Fibroblast of gingiva (primary cell): ENCODE measurements at places on chromosomes 3 and 15.
A peak's percentile ranks its signal among the peaks of the same experiment; 100 is the strongest.

- peak; percentile 50 for DNase-seq
These were observed 21.2 kb upstream of the SHC4 start for GRCh38 chr15:48984811-48985352.

- no peak for DNase-seq
These were observed 51.6 kb downstream of the RAB11A start for GRCh38 chr15:65920825-65921309.

GRCh38 chr15:57387564-57388076, 11.3 kb downstream of the CGNL1 start:
- no peak for DNase-seq

GRCh38 chr15:36831125-36831903, 251.9 kb downstream of the CDIN1 start:
- no peak for DNase-seq

- peak; percentile 77 for DNase-seq
These were observed 225.8 kb upstream of the ALCAM start for GRCh38 chr3:105140899-105141367.

DNA sequence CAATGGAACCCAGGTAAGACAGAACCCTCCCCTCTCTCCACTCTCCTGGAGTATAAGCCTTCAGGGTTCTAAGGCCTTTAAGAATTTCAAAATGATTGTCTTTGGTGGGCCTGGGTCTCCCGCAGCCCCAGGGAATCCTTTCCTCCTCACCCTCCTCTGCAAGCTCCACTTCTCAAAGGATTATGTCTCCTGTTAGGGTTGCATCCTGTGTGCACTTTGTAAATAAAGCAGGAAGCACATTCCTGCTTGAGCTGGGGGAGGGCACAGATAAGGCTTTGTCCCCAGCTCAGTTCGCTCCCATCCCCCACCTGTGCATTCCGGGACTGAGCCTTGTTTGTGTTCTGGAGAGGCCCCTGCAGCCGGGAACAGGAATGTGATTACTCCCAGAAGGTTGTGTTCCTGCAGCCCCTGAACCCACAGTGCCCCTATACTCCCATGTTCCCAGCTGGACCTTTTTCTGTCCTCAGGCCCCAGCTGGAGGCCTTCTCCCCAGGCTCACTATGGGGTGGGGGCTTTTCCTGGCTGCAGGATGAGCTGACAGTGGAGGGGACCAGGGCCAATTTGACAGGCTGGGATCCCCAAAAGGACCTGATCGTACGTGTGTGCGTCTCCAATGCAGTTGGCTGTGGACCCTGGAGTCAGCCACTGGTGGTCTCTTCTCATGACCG, 9.5 kb downstream of the TYRO3 start:
- DNase-seq = no peak

DNA sequence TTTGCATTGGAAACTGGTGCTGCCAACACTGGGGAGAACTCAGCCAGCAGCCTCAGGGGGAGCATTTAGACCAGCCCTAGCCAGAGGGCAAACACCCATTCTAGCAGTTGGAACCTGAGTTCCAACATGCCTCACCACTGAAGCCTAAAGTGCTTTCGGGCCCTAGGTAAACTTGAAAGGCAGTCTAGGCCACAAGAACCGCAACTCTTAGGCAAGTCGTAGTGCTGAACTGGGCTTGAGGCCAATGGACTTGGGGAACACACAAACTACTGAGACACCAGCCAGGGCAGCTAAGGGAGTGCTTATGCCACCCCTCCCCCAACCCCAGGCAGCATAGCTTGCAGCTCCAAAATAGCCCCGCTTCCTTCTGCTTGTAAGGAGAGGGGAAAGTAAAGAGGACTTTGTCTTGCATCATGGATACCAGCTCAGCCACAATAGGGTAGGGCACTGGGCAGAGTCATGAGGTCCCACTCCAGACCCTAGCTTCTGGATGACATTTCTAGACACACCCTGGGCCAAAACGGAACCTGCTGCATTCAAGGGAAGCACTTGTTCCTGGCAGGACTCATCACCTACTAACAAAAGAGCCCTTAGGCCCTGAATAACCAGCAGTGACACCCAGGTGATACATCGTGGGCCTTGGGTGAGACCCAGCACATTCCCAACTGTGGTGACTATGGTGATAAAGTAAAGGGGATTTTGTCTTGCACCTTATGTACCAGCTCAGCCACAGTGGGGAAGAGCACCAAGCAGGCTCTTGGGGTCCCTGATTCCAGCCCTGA, 37.3 kb upstream of the TEX9 start:
- no peak for DNase-seq
